ENCODE measurements at places on chromosomes 3 and 15.

DNA sequence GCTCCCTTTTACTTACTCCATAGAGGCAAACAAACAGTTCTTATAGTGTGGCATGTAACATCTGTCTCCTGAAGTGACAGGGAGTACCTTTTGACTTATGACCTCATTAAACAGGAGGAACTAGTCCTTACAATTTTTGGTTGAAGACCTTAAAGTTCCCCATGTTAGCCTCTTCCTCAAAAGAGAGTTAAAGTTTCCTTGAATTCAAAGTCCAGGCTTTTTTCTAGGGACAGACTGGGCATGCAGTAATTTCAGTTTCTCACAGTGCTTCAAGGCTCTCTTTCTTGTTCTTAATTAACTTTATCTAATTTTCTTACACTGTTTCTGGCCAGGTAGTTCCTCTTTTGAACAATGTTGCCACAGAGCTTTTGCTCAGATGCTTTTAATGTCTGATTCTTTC, 12.1 kb downstream of the GOLM2 start:
- peak; percentile 51 for DNase-seq

DNA sequence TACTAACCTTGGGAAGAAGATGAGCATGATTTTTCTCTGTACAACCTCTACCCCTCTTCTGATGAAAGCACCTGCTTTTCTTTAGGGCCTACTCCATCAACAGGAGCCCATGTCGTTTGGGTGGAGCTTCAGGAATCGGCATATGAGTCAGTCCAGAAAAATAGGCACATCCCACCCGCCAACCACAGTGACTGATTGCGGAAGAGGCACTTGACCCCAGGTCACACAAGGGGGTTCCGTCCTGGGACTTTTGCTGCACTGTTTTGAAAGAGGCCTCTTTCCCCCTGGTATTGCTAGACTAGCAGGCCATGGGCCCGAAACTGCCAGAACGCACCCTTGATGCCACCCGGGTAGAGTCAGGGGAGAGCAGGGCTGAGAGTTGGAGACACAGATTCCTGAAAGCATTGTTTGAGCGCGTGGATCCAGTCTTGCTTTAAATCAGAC, 19.3 kb upstream of the NRROS start:
- DNase-seq = peak; percentile 95

GRCh38 chr3:71008350-71008935, 575.1 kb downstream of the FOXP1 start:
- no peak for DNase-seq

DNA sequence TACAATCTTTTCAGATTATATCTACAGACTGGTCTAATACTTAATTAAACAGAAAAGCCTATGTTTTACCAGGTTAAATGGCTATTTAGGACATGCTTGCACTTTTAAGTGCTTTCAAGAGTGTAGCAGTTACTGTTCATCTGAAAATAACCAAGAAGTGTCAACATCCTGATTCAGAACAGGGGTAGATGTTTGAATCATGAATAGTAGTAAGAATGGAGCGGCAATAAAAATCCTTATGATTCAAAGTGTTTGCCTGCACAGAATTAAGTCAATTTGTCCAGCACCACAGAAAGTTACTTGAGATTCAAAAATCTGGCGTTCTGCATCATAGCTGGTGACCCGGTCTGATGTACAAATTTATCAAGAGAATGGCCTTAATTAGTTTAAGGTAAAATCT, 48.3 kb downstream of the GREM1 start:
- no peak for DNase-seq

- peak; percentile 44 for DNase-seq
Measured at GRCh38 chr15:40053831-40054604, 15.0 kb upstream of the SRP14 start.

DNA sequence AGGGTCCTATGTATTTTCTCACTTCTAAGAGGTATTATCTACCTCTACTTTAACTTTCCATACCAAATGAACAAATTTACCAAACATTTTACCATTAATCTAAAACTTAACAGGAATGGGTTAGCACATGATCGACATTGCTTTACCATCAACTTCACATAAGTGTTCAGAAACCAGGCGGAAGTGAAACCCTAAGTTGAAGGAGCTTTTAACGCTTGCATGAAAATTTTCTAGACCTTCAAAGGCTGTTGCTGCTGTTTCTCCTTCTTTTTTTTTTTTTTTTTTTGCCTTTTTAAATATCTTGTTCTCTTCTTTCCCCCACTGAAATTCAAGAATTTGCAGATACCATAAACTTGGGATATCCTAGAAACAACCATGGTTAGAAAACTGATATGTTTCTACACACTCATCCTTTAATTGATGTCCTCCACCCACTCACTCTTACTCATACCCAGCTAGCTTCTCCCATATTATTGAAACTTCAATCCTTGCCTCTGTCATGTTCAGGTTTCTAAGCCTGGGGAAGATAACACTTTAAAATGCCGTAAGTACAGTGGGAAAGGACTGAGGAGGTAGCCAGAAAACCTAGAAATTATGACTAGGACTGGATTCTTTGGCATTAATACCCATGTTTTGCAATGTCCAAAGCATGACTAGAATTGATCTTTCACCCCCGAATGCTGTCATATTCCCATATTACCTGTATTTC, 24.7 kb downstream of the MYO5A start:
- DNase-seq = peak; percentile 79

DNA sequence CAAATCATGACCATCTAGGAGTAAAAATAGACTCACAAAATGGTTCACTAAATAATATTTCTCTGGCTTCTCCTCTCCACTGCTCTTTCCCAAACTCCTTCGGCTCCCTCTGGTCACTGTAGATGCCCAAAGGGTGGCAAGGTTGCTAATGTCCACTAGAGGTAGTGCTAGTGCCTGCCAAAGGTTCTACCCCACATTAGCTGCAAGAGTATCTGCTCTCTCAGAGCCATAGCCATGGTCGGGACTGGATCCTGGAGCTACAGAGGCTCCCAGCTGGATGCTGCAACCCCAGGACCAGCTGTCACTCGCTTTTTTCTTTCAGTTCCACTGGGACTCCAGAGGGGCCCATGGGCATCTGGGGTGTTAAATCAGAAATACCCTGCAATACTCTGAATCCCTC, 8.5 kb downstream of the HTR3D start:
- DNase-seq = peak; percentile 36

GRCh38 chr3:157362348-157362747, 74.3 kb upstream of the PTX3 start:
- DNase-seq = no peak

DNA sequence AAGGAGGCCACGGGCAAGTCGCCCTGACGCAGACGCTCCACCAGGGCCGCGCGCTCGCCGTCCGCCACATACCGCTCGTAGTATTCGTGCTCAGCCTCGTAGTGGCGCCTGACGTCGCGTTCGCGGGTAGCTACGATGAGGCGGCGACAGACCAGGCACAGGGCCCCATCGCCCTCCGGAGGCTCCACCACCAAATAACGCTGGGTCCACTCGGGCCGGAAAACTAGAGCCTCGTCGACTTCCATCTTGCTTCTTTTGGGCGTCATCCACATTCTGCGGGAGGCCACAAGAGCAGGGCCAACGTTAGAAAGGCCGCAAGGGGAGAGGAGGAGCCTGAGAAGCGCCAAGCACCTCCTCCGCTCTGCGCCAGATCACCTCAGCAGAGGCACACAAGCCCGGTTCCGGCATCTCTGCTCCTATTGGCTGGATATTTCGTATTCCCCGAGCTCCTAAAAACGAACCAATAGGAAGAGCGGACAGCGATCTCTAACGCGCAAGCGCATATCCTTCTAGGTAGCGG, at the start of gene EPM2AIP1:
Gene EPM2AIP1, minus strand, starts transcription at position 326 of the 520 bp plus-strand sequence. Its CDS starts 54 bp downstream, at position 272.
- peak; percentile 98 for DNase-seq

GRCh38 chr15:67680641-67681040, 138.1 kb downstream of the MAP2K5 start:
- DNase-seq = peak; percentile 8

- no peak for DNase-seq
Measured at GRCh38 chr3:128266453-128266852, 113.2 kb downstream of the EEFSEC start.

GRCh38 chr3:56878074-56878473, 76.3 kb upstream of the ARHGEF3 start:
- peak; percentile 86 for DNase-seq

DNA sequence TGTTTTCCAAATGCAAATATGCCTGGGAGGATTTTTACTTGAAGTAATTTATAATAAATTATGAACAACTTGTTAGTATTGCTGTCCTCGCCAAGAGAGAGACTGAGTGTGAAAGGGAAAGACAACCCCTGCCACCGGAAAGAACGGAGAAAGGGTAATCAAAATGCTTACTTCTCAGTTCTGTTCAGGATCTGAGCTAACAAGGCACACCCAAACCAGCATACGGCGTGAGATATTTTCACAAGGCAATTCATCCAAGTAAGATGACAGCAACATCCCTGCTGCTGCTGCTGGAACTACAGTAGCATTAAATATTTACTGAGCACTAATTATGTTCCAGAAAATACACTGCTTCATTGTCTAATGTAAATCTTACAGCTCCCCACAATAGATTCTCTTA, 96.1 kb downstream of the KBTBD8 start:
- no peak for DNase-seq

Measured in suppressor macrophage treated with lipopolysaccharide for 1 hour (primary cell).